ENCODE measurements at places on chromosomes 2 and 18.
A peak's percentile ranks its signal among the peaks of the same experiment; 100 is the strongest.

DNA sequence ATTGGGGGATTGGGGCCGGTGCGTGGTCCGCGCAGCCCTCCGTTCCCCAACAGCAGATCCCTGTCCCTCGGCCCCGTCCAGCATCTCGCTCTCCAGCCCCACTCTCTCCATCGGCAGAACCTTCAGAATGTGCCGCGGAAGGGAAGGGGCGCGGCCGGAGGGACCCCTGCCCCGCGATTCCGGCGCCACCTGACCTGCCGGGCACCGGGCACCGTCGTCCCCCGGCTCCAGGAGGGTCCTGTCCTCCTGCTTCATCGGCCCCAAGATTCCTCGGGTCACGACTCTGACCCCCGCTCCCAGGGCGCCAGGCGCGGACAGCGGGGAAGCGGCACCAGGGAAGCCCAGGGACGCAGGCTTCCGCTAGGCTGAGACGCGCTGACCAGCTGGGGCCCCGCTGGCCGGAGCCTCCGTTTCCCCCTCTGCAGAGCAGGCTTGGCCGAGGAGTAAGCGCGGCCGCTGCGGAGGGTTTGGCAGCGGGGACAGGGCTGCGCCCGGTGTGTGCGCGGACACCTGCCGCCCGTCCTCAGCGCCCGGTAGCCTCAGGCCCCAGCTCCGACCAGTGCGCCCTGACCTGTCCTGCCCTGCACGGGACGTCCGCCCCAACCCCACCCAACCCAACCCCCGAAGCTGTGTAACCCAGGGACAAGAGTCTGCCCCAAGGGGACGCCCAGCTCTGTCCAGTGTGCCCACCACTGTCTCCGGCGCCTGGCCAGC lies 16.8 kb upstream of the BOK start:
- no peak for DNase-seq

- DNase-seq = no peak
These were observed 316.7 kb downstream of the CYRIA start for GRCh38 chr2:16348821-16349515.

DNA sequence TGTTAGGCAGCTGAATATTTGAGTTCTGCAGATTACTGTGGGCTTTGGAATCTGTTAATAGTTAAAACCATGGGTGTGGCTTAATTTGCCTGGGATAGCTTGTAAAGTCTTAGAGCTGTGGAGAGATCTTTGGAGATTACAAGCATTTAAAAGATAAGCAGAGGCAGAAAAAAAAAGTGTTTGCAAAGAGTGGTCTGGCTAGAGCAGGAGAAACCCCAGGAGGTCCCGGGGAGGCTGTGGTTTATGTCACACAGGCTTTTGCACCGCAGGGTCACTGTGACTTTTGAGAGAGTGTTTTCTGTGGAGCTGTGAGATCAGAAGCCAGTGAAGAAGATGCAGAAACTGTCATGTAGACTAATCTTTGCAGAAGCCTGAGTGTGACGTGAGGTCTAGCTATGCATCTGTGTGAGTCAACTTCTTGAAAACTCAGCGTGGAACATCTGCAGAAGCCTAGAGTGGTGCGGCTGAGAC lies 49.0 kb downstream of the SETBP1 start:
- peak; percentile 74 for DNase-seq

DNA sequence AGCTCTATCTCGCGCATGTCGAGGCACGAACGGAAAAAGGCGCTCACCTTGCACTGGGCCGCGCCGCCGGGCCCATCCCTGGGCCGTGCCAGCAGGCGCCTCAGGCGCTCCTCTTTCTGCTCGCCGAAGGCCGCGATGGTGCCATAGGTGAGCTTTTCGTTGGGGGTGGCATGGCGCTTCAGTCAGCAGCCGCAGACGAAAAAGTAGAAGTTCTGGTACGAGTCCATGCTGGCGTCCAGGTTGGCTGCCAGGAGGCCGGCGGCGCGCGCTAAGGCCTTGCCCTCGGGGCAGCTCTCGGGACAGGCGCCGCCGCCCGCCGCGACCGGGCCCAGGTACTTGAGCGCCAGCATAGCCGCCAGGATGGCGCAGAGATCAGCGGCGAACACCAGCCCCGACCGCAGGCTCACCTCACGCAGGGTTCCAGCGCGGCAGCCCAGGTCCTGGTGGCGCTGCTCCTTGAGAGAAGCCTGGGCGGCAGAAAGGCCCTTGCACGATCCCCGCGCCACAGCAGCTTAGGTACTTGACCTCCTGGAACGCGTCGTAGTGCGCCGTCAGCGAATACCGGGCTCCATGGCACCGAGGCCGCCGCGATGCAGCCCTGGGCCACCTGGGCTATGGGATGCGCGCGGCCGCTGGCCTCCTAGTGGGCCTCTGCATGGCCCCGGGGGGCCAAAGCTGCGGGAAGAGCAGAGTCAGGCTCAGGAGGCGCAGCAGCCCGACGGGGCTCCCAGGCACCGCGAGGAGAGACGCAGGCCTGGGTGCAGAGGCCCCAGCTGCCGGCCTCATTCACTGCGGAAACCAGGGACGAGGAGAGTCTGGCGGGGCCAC lies 12.8 kb downstream of the ALPG start:
- no peak for DNase-seq

DNA sequence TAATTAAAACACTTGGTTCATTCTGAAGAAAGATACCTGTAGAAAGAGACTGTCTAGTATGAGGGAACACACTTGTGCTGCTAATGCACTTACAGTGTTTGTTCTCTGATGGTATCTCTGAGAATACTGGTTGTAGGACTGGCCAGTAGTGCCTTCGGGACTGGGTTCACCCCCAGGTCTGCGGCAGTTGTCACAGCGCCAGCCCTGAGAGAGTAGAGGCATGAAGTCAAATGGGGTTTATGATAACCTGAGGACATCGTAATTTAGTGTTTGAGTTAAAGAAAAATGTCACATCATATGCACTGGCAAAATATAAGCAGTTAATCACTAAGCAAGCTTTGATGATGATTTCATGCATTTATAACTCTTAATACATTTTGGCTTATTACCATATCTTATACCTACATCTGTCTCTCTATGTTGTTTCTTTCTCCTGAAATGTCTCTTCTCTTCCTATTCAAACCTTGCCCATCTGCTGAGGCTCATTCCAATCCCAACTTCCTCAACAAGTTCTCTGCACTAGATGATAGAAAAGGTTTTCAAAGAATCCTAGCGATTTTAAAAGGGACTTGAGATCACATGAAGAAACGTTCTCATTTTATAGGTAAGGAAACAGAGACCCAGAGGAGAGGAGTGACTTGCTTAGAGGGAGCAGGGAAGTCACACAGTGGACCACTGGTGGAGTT lies 50.2 kb downstream of the ATIC start:
- peak; percentile 10 for DNase-seq

DNA sequence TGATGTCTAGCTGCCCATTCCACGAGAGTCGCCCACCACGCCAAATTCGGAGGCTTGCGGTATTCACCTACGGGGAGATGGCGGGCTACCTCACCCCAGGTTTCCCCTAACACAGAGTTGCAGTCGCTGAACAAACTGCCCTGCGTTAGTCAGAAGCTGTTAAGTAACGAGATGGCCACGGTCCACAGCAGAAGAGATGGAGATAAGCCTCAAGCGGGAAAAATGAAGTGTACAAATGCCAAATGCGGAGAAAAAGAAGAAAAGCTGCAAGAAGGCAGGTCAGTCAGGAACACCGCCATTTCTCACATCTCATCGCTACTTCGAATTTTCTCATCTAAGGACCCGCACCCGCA lies 425 bp downstream of the ASB3 start:
- peak; percentile 73 for DNase-seq

DNA sequence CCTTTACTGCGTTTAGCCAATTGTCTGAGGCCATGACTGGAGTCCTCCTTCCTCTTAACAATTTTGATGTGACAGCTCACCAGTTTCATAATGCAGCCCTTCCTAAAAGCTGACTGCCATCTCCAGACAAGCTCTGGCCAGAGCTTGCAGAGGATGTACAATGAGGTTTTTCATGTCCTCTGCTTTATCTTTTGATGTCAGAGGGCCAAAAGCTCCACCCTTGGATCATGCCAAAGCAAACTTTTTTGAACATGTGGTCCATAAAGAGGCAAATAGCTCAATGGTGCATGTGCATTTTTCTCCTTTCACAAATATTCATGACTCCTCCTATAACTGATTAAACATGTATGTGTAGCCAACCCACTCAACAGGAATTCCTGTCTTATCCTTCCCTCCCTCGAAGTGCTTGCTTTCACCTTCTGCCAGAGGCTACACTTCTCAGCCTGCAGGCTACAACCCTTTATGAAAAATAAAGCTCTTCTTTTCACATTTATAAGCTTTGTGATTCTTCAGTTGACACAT lies 266.2 kb downstream of the FBXO15 start:
- peak; percentile 8 for DNase-seq

- peak; percentile 22 for DNase-seq
These were observed 2.8 kb upstream of the TUBA4B start for GRCh38 chr2:219250049-219250781.

DNA sequence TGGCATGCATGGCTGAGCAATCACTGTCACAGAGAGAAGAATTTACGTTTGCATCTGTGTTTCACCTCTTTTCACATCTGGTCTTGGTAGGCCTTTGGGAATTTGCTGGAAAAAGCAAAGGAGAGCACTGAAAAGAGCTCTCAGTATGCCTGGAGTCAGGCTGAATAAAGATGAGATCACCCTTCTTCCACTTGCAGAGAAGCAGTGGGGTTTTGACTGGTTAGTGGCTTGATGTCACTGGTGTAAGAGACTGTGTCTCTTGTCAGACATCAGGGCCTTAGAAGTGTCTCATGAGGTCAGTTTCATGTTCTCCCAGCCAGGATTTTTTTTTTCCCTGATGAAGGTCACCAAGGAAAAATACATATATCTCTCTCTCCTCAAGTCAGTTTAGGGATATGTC lies 353.8 kb downstream of the INSIG2 start:
- no peak for DNase-seq

DNA sequence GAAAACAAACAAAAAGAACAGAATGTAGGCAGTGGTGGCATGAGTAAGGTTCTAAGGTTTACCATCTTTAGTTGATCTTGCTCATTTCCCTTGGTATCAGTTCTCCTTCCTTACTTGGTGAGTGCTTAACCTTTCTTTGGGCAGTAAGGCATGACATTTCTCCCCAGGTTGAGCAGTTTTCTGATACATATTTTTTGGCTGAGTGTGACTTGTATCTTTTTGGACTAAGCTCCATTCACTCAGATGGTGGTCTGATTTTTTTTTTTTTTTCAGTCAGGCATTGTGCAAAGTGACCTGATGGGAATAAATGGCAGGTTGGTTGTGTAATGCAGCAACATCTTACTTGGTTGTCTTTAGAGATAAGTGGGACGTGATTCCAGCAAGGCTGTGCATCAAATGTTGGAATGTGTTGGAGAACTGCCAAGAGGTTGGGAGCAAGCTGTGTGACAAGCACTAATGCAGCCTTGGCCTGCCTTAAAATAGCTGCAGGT lies 15.1 kb downstream of the SPTBN1 start:
- DNase-seq = peak; percentile 66

DNA sequence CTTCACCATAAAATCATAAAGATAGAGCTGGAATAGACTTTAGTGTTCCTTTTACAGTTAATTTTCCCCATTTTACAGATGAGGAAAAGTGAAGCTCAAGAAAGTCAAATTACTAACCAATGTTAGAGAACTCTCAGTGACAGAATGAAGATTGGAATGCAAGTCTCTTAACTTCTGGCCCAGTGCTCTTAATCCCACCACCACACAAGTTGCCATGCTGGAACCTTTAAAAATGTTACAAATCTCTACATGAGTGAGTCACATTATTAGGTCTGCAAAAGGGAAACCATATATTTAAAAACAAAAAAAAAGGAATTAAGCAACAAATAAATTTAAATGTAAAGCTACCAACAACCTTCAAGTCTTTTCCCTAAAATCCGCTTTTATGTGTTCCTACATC lies 3.5 kb downstream of the NCKAP1 start:
- DNase-seq = peak; percentile 52

DNA sequence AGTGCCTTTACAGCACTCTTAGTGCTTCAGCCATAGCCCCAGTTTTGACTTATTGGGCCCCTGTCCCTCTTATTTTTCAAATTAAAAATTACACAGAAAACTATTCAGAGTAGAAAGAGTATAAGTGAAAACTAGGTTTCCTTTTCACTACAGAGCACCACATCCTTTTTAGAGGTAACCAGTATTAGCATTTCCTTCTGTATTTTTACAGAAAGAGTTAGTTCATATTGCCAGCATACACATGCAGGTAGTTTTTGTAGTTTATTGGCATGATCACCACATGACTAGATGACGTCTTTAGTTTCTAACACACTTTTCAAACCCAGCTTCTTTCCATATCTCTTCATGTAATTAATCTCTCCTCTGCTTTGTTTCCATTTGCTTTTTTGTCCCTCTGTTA lies 66.4 kb downstream of the UBE2E3 start:
- DNase-seq = no peak

- peak; percentile 76 for DNase-seq
These were observed 6.4 kb downstream of the TNS1 start for GRCh38 chr2:217996361-217996760.

GRCh38 chr2:18833941-18834340 lies 244.6 kb upstream of the NT5C1B start:
- no peak for DNase-seq

- DNase-seq = no peak
These were observed 54.2 kb upstream of the ADAM23 start for GRCh38 chr2:206389164-206389563.

- DNase-seq = no peak
These were observed 51.5 kb downstream of the UGP2 start for GRCh38 chr2:63893163-63893562.

DNA sequence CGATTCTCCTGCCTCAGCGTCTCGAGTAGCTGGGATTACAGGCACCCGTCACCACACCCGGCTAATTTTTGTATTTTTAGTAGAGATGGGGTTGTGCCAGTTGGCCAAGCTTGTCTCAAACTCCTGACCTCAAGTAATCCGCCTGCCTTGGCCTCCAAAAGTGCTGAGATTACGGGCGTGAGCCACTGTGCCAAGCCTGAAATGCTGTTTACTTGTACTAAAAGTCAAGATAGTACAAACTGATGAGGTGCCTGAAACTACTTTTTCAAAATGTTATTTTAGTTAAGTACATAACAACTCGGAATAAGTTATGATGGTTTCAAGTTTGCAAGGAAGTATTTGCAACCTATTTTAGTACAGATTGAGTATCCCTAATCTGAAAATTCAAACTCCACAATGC lies 85.7 kb downstream of the CEP192 start:
- DNase-seq = no peak

DNA sequence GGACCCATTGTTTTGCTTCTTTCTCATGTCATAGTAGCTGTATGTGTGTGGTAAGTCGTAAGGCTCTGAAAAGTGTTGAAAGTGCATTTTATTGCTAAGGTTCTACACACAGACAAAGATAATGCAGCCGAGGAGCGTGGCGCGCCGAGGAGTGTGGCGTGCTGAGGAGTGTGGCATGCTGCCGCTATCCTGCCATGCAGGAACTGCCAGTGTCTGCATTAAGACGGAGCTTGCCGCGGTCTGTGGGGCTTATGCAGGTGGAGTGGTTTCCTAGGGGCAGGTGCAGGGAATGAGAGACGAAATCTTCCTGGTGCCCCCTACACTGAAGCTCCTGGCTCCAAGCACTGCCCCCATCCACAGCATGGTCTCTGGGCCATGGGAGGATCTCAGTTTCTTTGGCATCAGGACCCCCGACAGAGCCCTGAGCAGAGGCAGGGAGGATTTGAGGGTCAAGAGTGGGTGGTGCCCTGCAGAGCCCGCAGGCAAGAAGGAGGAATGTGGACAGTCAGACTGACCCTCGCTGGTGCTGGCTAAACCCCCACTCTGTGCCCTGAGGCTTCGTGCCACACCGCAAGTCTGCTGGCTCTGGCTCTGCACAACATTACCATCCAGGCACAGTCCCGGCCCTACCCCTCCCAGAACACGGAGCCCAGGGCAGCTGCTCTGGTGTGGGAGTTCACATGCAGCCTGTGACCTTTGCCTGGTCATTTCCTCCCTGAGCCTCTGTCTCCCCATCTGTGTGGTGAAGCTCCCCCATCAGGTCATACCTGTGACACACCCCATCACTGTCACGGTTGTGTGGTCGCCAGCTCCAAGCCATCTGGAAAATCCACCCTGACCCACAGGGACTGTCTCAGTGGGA lies 3.2 kb downstream of the SNED1 start:
- DNase-seq = no peak
